ENCODE measurements at places on chromosomes 7 and 10.

DNA sequence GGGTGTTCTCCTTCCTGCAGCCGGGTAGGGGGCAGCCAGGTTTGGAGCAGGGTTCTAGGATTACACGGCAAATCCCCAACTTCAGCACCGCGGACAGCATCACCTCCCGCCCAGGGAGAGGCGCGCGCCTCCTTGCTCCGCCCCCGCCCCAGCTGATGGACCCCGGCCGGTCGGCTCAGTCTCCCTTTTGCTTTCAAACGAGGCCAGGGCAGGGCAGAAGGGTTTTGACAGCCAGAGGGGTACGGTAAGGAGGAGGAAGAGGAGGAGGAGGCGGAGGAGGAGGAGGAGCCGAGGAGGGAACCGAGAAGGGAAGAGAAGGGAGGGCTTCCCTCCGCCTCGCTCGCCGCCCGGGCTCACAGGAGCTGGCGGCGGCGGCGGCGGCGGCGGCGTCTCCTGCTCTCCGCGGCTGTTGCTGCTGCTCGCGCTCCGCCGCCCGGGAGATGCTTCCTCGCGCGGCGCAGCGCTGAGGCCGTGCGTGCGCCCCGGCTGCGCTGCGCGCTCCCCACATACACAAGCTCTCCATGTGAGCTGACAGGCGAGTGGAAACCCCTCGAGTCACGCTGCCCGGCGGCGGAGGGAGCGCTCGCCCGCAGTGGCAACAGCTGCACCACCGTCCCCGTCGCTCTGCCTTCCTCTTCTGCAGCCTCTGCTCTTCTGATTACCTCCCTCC lies 615 bp upstream of the CNTNAP2 start:
- DNase-seq = no peak

DNA sequence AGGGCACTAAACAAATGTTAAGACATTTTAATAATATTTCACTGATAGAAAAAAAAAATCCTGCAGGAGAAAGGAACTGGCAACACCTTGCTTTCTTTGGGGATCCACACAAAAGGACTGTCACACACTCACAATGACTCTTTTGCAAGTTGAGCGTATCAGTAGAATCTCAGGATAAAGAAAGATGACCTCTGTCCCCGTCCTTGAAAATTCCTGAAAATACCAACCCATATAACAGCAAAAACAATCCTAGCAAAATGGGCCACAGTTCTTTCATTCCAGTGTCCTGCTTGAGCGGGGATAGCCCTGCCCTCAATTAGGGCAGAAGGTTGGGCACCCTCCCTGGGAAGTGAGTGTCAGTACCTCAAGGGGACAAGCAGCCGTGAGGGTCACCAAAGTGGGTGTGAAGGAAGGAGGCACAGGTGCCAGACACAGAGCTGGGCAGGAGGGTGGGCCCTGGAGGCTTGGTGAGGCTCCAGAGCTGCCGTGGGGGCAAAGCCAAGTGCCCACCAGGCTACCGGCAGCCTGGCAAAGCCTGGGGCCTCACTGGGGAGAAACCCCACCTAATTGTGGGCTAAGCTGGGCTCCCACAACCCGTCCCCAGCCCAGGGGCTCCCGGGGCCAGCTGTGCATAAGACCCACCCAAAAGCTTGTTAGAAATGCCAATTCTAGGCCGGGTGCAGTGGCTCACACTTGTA lies 2.8 kb downstream of the WDR86 start:
- no peak for DNase-seq

- DNase-seq = no peak
These were observed 80.2 kb downstream of the VWDE start for GRCh38 chr7:12323415-12323814.

DNA sequence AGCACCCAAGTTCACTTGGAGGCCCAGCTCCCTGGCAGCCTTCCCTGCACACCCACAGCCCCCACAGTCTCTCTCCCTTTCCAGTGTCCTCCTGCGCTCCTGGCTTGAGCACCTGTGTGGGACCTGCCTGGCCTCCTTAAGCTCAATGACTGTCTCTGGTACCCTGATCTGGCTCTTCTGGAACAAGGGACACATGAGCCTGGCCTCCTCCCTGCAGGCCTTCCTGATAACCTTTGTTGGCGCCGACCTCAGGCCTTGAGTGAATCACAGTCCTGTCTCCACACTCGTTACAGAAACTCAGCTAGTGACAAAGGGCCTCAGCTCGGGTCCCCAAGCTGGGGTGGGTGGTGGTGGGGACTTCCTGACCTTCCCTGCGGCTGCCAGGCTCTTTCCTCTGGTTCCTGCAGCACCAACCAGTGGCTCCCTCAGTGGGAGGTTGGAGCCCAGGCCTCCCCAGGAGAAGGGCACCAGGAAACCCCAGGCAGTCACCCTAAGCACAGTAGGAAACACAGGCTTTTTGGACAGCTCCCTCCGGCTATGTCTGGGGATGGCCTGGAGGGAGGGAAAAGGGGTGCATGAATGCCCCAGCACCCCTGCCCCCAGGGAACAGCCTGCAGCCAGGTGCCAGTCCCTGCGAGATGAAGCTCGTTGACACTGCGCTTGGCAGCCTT lies 147.3 kb downstream of the SH3PXD2A start:
- DNase-seq = no peak

- no peak for DNase-seq
These were observed 83.8 kb downstream of the SPAG6 start for GRCh38 chr10:22429146-22429545.

- no peak for DNase-seq
These were observed 482 bp upstream of the ACTR3C start for GRCh38 chr7:150323682-150324372.

DNA sequence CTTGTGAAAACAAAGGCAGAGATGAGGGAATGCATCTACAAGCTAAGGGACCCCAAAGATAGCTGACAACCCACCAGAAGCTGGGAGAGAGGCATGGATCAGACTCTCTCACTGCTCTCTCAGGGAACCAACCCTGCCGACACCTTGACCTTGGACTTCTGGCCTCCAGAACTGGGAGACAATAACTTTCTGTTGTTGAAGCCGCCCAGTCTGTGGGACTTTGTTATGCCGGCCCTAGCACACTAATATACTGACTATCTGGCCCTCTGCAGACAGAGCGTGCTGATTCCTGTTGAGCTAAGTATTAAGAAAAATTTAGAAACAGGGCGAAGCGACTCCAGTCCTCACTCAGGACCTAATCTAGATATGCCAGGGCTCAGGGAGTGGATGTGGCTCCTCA lies 144.3 kb upstream of the TCF7L2 start:
- no peak for DNase-seq

DNA sequence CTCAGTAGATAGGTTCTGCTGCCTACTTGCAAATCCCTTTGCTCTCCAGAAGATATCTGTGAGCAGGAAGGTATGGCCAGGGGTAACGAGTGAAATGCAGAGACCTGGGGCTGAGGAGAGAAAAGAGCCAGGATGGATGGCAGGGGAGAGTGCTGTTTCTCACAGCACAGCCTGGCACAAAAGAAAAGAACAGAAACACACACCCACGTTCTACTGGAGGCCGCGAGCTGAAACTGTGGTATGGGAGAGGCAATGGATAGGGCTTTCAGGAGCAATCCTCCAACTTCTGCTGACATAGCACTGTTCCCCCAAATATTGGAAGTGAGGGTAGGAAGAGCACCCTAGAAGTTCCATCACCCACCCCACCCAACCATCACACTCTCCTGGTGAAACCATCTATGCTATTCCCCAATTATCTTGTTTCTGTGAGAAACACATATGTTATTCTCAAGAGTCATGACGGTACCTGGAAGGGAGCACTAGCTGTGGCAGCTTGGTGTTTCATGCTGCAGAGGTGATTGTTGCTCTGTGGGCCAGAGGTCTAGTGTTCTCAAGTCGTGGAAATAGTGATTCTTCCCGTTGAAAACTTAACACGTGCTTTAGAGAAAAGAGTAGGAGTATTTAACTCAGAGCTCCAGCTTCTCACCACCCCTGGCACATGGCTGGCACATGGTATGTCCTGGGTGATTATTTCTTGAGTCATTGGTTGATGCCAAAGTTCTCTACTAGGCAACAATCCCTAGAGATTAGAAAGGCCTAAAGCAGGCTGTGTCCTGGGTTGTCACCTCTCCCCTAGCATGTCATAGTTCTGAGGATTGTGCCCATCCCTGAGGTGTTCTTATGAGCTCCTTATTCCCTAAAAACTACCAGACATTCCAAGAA lies 198.3 kb downstream of the PLXNA4 start:
- DNase-seq = no peak

DNA sequence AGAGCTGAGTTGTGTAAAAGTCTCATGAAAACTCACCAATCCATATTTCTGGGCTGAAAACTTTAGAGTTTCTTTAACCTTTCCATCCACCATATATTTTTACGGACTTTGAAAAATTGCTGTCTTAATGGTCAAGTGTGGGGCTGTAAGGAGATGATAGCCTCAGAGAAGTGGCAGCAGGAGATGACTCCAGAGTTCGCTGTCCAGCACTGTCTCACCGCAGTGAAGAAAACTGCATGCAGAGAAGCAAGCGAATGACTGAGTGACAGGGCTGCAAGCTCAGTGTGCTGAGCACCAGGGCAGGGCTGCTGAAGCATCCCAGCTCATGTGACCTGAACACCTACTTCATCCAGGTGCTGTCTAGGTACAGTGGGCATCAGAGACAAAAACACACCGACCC lies 564.5 kb downstream of the ACTR3B start:
- no peak for DNase-seq

DNA sequence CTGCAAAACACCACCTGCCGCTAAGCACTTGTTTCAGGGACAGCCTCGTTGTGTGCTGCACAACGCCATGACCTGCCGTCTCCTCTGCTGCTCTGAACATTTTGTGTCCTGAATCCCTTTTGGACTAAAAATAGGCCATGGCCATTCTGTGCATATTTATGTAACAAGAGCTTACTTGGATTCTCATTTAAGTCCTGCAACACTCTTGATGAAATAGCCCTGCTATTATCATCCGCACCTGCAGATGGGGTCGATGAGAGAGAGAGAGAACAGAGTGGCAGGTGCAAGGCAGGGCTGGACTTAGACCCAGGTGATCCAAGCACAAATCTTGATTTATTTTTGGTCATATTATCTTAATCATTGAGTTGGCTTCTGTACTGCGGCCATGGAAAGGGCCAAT lies 121.2 kb upstream of the PRKCQ start:
- no peak for DNase-seq

DNA sequence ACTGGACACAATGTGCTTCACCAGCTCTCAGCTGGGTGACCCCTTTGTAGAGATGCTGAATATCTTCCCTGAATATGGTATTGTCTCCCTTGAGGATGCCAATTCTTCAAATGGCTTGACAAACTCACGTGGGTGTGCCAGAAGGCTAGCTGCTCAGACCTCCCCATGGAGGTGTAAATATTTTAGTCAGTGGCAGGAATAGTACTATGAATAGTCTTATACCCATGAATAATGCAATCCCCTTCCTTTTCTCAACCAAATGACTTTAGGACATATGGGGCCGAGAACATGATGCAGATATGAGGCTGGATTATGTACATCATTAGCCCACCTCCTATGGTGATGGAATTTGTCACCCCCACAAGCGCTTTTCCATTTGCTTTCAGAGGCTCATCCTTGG lies 401.8 kb downstream of the ADRA2A start:
- no peak for DNase-seq
